LHCN-M2 (cell line): ENCODE measurements at places on chromosomes 12 and 14. TPM values are rescaled to one million over a fixed set of nuclear protein-coding genes. Genes with fewer than 3 reads are reported as not detected.
A peak's percentile ranks its signal among the peaks of the same experiment; 100 is the strongest.

GRCh38 chr14:68460541-68460940 is 332.3 kb downstream of the ZFP36L1 start:
- DNase-seq, result peak; percentile 52

DNA sequence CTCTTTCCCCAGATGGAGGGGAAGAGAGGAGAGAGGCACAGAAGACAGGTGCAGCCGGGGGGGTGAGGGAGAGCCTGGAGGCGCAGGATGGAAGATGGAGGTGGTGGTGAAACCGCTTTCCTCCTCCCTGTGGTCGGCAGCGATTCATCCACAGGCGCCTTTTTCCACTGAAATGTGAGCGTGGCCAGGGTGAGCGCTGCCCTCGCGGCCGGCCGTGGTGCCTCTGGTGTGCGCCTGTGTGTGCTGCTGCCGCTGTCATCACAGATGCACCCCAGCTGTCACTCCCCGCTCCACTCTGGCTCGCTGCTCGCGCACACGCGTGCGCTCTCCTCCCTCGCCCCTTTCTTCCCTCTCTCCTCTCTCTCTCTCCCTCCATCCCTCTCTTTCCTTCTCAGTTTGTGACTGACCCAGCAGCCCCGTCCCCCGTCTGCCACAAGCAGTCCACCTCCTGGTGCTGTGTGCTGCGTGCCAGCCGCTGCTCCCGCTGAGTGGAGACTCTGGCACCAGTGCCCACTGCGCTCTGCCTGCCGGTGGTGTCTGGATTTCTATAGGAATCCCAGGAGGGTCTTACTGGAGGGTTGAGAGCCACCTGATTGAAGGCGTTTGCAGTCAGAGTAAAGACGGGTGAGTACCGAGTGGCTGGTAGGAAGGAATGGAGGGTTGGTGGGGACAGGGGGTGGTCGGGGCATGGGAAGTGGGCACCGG is at the start of gene LRTM2:
Gene LRTM2 (plus strand): TSS at position 375 of the 705 bp plus-strand sequence. CDS start 7,584 bp downstream, outside the sequence.
- DNase-seq, result no peak

- DNase-seq, result peak; percentile 15
Measured at GRCh38 chr12:100382338-100382737, 25.5 kb downstream of the SLC17A8 start.

Gene ACOT6
- total RNA-seq, result not detected in 2 replicates

DNA sequence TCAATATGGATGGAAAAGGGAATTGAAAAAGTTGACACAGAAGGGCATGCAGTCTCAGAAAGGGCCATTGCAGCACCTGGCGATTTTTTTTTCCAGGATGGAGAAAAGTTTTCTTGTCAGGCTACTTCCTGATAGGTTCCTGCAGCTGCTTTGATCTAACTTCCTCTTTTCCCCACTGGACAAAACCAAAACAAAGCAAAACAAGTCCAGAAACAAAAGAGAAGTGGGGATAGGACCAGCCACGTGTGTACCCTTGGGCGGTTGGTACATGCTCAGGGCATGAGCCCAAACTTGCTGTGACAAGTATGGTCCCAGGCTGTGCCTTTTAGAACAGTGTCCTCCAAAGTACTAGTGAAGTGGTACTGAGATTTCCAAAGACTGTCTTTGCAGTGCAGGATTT is 89.8 kb downstream of the CHST11 start:
- no peak for DNase-seq

GRCh38 chr12:124299628-124300388 is 4.9 kb downstream of the RFLNA start:
- no peak for DNase-seq

GRCh38 chr12:131454418-131455217 is 256.3 kb upstream of the SFSWAP start:
- DNase-seq, result no peak

Gene PYGL
- total RNA-seq, result 95.4 and 101 TPM in 2 replicates

DNA sequence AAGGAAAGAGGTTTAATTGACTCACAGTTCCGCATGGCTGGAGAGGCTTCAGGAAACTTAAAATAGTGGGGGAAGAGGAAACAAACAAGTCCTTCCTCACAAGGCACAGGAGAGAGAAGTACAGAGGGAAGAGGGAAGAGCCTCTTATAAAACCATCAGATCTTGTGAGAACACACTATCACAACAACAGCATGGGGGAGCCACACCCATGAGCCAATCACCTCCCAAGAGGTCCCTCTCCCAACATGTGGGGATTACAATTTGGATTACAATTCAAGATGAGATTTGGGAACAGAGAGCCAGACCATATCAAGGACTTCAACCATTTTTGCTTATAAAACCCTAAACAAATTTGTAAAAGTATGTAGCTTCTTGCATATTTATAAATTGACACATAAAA is 45.8 kb downstream of the SLCO1C1 start:
- no peak for DNase-seq

- no peak for DNase-seq
Measured at GRCh38 chr12:58393152-58393551, 451.8 kb downstream of the ATP23 start.

DNA sequence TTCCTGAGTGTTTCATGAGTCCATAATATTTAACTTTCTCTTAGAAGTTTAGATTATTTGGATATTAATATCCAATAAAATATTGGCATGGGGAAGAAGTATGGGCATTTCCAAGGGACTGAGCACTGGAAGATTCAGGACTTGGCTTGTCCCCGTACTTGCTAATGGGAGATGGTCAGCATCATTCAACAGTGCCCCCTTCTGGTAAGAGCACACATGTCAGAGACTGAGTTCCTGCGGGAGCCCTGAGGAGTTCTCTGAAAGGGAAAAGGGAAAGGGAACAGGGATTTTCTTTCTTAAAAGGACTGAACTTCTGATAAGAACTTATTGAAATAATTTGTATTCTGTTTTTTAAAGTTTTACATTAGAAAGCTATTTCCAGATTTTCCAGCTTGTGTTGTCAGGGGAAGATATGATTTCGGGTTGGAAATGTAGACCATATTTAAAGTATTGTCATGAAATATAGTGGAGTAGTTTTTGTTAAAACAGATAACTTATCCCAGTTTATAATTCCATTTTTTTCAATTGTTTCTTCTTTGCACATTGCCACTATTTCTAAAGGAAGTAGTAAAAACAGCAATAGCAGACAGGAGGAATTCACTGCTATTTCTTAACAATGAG is 59.8 kb upstream of the C12orf71 start:
- DNase-seq, result peak; percentile 74

GRCh38 chr12:19105463-19105862 is 24.1 kb upstream of the PLEKHA5 start:
- DNase-seq, result no peak

DNA sequence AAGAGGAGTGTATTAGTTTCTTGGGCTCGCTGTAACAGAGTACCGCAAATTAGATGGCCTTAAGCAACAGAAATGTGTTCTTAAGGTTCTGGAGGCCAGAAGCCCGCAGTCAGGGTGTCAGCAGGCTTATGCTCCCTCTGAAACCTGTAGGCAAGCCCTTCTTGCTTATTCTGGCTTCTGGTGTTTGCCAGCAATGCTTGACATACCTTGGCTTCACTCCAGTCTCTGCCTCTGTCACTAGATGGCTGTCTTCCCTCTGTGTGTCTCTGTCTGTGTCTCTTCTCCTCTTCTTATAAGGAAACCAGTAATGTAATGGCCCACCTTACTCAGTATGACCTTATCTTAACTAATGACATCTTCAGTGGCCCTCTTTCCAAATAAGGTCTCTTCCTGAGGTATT is 85.1 kb downstream of the DERA start:
- DNase-seq, result peak; percentile 42

Gene DMAC2L
- total RNA-seq, result 5.0 and 5.8 TPM in 2 replicates

Gene RIMBP2
- not detected in 2 replicates for total RNA-seq

GRCh38 chr14:30656190-30656632 is 34.1 kb downstream of the SCFD1 start:
- DNase-seq, result peak; percentile 36

Gene NTN4
- total RNA-seq, result 17.6 and 19.0 TPM in 2 replicates

Gene RERGL
- total RNA-seq, result not detected in 2 replicates

DNA sequence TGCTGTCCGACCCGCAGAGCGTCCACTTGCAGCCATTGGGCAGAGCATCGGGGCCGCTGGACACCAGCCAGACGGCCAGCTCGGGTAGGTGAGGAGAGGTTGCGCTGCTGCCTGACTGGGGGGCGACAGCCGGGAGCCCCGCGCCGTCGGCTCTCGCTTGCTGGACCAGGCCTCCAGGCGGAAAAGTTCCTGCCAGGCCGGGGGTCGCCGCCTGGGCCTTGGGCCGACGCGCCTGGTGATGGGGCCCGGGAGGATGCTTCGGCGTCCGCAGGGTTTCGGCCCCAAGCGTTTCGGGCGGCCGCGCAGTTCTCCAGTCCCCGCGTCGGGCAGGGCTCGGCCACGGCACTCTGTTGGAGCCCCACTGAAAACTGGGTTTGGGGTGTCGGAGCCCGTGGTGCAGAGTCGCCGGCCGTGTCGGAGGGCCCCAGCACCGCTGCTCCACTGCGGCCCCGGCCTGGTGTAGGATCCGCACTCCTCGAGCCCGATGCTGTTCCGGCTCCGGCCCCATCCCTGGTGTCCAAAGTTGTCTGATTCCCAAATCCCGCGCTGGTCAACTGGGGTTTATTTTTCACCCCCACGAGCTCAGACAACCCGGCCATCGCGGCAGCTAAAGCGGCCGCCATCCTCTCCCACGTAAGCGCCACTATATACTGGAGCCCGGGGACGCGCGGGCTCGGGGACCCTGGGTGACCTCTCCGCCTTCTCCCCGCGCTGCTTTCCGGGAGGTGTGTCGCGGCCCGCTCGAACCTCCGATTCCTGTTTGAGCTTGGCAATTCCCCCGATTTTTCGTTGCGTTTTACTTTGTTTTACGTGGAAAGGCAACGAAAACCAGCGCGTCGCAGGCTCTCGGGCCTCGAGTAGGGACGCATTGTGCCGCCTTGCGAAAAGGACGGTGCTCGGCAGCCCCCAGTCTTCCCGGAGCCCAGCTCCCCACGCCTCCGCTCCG is 872 bp downstream of the VSX2 start:
- DNase-seq, result peak; percentile 12

Gene RBM23
- total RNA-seq, result 75.6 and 131 TPM in 2 replicates

DNA sequence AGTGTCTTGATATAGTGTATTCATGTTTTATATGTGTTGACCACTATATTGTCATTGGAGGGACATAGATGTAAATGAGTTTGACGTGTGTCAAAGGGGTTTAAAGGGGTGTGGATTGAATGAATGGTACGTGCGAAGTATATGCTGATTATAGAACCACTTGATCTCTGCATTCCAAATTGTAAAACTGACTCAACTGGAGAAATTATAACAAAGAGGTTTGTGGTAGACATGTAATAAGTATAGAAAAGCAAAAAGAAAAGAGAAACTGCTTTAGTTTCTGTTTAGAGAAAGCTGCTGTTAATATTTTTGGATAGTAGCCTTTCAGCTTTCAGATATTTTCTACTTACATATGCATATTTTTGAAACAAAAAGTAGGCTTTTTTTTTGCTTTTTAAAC is 8.9 kb upstream of the MYRFL start:
- DNase-seq, result no peak

GRCh38 chr14:77988096-77988870 is 181.9 kb upstream of the NRXN3 start:
- no peak for DNase-seq

Gene SERPINA12
- total RNA-seq, result not detected in 2 replicates

Gene CIDEB
- total RNA-seq, result 0.34 TPM in 1 of 2 replicates, not detected in the other

DNA sequence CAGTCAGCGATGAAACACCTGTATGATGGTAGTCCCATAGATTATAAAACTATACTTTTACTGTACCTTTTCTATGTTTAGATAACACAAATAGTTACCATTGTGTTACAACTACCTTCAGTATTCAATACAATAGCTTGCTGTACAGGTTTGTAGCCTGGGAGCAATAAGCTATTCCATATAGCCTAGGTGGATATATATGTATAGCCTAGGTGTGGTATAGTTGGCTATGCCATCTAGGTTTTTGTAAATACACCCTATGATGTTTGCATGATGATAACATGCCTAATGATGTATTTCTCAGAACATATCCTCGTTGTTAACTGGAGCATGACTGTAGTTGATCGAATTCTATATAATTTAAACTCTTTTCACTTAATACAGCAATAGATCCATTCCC is 316.1 kb downstream of the FUT8 start:
- DNase-seq, result no peak

DNA sequence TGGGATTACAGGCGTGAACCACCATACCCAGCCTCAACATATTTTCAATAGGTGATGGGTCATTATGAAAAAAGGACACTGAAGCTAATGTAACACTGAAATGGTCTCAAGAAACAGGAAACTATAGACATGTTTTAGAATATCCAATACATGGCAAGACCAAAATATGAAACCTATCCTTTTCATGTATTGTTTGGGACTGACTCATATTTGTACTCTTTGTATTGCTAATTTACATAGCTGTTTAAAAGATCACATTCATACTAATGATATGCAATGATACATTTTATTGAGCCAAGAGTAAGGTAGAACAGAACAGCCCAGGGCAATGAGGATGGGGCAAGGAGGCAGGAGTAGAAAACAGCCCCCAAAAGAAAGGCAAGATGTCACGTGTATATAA is 32.6 kb downstream of the RESF1 start:
- no peak for DNase-seq

Gene DENND5B
- 7.0 and 9.0 TPM in 2 replicates for total RNA-seq

DNA sequence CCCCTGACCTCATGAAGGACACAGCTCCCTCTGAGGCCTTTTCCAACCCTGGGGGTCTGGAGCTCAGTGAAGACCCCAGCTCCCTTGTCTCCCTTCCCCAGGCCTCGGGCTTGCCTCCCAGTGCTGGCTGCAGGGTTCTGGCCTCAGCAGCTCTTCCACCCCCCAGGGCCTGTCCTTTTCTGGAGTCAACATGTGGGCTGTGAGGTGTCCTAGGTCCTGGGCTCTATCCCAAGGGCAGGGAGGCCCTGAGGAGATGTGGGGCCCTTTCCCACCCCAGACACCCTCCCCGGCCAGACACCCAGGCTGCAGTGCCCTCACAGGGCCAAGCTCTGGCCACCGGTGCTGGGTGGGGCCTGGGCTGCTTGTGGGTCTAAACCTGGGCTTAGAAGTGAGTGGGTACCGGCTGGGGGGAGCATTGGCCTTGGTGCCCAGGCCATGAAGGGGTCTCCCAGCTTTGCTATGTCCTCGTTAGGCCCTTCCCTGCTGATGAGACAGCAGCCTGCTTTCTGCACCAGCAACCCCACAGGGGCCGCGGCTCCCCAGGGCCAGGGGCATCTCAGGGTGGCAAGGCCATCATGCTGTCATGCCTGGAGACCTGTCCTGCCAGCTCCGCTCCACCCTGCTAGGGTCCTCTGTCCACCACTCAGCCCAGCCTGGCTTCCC is 2.7 kb upstream of the CRIP2 start:
- no peak for DNase-seq

DNA sequence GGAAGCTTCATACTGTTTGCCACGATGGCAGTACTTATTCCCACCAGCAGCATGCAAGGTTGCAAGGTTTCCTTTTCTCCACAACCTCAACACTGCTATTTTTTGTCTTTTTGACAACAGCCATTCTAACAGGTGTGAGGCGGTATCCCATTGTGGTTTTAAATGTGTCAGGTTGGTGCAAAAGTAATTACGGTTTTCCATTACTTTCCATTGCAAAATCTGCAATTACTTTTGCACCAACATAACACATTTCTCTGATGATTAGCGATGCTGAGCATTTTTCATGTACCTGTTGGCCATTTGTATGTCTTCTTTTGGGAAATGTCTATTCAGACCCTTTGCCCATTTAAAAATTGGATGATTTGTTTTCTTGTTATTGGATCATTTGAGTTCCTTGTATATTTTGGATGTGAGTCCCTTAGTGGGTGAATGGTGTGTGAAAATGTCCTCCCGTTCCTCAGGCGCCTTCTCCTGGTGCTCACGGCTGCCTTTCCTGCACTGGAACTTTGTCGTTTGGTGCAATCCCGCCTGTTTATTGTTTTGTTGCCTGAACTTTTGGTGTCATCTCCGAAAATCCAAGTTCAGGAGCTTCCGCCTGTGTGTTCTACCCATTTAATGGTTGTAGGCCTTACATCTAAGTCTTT is 213.6 kb downstream of the KIF26A start:
- DNase-seq, result no peak

GRCh38 chr12:70317781-70318180 is 48.3 kb upstream of the KCNMB4 start:
- DNase-seq, result peak; percentile 41

Gene AQP6
- total RNA-seq, result not detected in 2 replicates
